ENCODE measurements at places on chromosomes 7 and 10.

GRCh38 chr7:129162732-129163131 is 18.2 kb downstream of the TSPAN33 start:
- no peak for DNase-seq

DNA sequence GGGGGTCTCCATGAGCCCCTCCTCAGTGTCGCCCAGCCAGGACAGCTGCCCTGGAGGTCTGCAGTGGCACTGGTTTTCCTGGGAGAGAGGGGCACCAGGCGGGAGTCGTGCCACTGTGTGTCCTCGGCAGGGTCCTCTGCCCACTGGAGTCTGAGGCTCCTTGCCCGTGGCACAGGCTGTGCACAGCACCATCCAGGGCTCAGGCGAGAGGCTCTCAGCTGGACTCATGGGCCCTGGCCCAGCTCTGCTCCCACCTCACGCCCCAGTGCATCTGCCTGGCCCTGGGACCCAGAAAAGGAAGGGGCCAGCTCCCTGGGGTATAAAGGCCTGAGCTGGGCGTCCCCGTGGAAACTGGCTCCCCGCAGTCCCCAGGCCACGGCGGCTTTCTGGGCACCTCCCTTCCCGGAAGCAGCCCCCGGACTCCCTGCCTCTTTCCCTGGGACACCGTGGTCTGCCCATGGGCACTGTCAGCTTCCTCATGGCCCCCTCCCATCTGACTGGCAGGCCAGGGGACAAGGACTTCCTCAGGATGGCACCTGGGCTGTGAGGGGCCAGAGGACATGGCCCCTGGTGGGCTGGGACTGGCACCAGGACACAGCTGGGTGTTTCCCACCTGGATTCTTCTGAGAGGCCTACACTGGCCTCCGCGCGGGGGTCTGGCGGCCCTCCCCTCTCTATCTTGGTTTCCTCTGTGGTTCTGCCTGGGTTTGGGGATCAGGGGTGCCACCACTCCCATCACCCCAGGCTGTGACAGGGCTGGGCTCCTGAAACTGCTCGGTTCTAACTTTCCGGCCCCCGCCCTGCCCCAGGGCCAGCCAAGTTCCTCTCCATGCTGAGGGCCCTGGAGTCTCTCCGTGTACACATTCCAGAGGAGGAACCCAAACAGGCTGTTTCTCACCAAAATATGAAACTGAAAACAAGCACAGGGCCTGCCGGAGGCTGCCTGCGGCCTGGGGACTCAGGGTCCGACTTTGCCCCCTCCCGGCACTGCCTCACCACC is 5.5 kb downstream of the FOXL3 start:
- DNase-seq: no peak

DNA sequence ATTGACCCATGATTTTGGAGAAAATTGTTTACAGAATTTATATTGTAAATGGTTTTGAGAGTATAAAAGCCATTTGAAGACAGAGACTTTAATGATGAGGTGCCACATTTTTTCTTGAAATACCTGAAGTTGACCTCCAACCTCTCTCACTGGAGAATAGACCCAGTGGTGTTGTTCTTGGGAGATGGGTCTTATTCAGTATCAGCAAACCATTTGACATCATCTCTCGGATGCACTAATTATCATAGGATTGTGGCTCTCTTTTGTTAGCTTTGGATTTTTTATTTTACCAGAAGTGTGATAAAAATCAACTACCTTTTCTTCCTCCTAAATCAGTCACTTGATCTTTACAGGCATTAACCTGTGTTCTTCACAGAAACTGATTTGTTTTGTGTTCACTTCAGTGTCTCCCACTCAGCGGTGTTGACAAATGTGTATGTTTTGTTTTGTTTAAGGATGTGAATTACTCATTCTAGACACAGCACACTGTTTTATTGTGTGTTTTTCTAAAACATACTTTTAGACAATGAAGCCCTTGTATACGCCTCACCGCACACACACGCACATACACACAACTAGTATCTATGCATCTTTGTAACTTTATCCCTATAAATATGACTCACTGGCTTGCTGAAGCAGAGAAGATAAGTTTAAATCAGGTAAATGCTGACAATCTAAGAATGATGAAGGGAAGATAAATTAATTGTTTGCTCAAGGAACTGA is 455.6 kb downstream of the INHBA start:
- no peak for DNase-seq

- DNase-seq: no peak
Measured at GRCh38 chr7:143331179-143331801, 15.4 kb downstream of the CLCN1 start.

Measured in T-helper 17 cell (primary cell).